ENCODE measurements at places on chromosomes 12 and 14.

GRCh38 chr12:25194722-25195055 is 271 bp downstream of the DNAI7 start:
- DNase-seq: no peak

GRCh38 chr12:96774496-96775256 is 132.4 kb upstream of the NEDD1 start:
- no peak for DNase-seq

DNA sequence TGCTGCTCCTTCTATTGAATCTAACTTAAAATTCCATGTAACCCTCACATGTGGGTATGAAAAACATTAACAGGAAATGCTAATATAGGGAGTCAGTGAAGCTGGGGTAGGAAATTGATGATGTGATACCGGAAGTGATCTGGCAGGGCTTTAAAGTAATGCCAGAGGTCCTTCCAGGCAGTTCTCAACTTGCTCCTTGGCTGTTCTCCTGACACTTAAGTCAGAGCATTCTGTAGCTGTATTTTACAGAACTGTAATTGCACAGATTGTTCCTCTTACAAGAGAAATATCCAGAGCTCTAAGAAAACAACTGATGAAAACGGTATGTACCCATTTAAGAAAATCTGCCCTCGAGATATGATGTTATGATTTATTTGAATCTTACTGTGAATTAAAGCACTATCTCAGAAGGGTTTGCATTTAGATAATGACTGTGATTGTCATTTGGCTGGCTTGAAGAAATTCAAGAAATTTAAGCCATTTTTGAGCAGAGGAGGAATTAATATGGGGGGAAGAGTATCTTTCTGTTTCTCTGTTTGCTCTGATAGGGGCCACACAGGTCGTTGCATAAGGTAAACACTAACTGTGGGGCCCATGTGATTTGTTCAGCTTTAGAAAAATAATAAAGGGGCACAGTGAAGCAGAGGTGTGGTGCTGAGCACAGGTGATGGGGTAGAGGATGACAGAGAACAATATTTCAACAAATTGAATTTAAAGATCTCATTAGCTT is 88.4 kb downstream of the BBS10 start:
- DNase-seq: no peak

- no peak for DNase-seq
Measured at GRCh38 chr12:48187916-48188695, 4.7 kb downstream of the CCDC184 start.

DNA sequence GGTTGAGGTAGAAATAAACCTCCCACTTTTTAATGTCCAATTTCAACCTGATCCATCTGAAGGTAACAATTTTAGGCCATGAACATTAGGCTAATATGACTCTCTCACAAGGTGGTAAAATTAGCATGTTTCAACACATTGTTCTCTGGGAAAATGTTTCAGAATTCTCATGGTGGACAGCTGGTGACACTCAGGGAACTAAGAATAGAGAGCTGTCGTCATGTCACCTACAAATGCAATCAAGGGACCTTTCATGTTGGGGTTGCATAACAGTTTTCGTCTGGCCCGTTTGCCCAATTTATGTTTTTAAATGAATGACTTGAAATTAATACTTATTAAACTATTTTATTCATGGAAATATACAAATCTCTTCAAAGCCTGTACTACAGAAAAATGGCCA is 180.7 kb upstream of the PRICKLE1 start:
- DNase-seq: no peak

GRCh38 chr12:234891-235415 is 21.0 kb upstream of the SLC6A12 start:
- no peak for DNase-seq

- no peak for DNase-seq
Measured at GRCh38 chr12:93442411-93443340, 929 bp upstream of the UBE2N start.

- no peak for DNase-seq
Measured at GRCh38 chr14:43410631-43411030, 1096.5 kb downstream of the FSCB start.
